ENCODE measurements at places on chromosomes 11 and 22. TPM values are rescaled to one million over a fixed set of nuclear protein-coding genes. Genes with fewer than 3 reads are reported as not detected.

The TMEM151A gene
- total RNA-seq = 1.9 TPM

The SYT7 gene
- total RNA-seq = 1.2 TPM

The C22orf15 gene
- total RNA-seq = not detected

The MIAT gene
- total RNA-seq = 0.27 TPM

The POU2AF2 gene
- total RNA-seq = not detected
